EH (cell line): ENCODE measurements at places on chromosomes 11 and 22.

DNA sequence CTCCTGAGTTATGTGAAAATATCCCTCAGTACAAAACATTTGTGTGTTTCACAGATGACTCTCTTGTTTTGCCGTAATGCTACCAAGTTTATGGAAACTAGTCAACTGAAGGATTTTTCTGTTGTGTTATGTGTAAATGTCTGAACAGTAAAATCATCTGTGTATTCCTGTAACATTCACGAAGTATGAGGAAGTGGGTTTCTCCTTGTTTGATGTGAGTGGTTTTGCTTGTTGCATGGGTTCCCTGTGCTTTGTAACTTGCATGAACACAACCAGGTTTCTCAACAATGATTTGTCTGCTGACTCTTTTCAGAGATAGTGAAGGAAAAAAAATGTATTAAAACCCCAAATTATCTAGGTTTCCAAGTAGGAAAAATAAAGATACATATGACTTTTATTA lies 138.1 kb downstream of the PGR start:
- DNase-seq, result peak; percentile 12

- DNase-seq, result no peak
Measured at GRCh38 chr22:22088658-22089458, 106.3 kb upstream of the TOP3B start.

GRCh38 chr22:27311698-27312550 lies 489.6 kb downstream of the MN1 start:
- no peak for DNase-seq

DNA sequence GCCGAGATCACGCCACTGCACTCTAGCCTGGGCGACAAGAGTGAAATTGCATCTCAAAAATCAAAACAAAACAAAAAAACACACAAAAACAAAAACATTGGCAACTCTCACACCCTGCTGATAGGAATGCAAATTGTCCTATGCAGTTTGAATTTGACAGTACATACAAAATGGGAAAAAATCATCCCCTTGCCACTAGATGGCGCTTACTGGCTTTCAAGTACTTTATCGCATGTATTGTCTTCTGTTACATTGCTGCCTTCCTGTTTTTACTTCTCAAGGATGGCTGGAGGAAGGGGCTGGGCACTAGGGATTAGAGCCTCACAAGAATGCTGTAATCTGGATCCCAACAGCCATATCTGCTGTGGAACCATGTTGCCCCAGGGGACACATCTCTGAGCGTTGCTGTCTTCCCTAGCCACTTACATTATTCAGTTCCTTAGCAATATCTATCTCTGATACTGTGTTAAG lies 59.4 kb upstream of the A4GALT start:
- peak; percentile 90 for DNase-seq

GRCh38 chr11:83661491-83662350 lies 375.6 kb upstream of the CCDC90B start:
- no peak for DNase-seq

- DNase-seq, result no peak
Measured at GRCh38 chr11:30479899-30480298, 106.3 kb downstream of the MPPED2 start.

GRCh38 chr11:18321969-18322711 lies at the start of the genes GTF2H1 and HPS5:
Gene GTF2H1 (plus strand): TSS chr11:18322567. CDS start chr11:18333075, 10,508 bp downstream.
Gene HPS5 (minus strand): TSS chr11:18322140. CDS start chr11:18317858, 4,282 bp downstream.
- DNase-seq, result peak; percentile 99

GRCh38 chr11:25520459-25520858 lies 811.5 kb upstream of the ANO3 start:
- no peak for DNase-seq

- no peak for DNase-seq
Measured at GRCh38 chr11:17924713-17925112, 88.1 kb downstream of the SERGEF start.

- DNase-seq, result no peak
Measured at GRCh38 chr11:110345743-110346142, 49.3 kb upstream of the RDX start.

GRCh38 chr22:20607157-20607907 lies 99.9 kb downstream of the MED15 start:
- no peak for DNase-seq

GRCh38 chr22:19909350-19910179 lies 32.0 kb upstream of the COMT start:
- peak; percentile 80 for DNase-seq

- peak; percentile 13 for DNase-seq
Measured at GRCh38 chr22:23251445-23252093, 71.3 kb downstream of the BCR start.

GRCh38 chr11:69301455-69302401 lies 7.8 kb downstream of the MYEOV start:
- peak; percentile 96 for DNase-seq

GRCh38 chr11:13318498-13319295 lies 41.1 kb downstream of the BMAL1 start:
- no peak for DNase-seq

DNA sequence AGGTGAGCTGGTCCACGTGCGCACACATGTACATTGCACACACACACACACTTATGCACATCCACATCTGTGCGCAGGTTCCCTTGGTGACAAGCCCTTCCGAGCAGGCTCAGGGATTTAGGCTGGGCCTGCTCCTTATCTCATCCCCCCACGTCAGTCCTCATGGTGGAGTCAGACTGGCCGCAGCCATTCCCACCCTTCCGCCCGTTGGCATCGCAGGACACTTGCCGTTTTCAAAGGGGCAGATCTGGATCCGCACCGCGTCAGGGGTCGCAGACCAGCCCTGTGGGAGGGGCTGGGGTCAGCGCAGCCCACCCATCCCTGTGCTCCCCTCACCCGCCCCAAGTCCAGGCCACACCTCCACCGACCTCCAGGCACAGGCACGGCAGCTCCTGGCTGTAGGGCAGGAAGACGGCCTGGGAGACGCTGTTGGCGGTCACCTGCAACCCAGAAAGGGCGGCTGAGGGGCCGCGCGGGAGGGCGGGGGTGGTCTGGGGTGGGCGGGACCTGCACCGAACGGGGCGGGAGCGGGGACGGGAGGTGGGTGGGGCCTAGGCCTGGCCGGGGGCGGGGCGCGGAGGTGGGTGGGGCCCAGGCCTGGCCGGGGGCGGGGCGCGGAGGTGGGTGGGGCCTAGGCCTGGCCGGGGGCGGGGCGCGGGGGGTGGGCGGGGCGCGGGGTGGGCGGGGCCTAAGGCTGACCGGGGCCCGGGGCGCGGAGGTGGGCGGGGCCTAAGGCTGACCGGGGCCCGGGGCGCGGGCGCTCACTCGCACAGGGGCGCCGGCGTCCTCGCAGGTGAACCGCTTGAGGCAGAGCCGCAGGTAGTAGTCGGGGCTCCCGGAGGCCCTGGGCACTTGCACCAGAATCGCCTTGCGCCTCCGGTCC lies 13.3 kb downstream of the IL17REL start:
- no peak for DNase-seq

DNA sequence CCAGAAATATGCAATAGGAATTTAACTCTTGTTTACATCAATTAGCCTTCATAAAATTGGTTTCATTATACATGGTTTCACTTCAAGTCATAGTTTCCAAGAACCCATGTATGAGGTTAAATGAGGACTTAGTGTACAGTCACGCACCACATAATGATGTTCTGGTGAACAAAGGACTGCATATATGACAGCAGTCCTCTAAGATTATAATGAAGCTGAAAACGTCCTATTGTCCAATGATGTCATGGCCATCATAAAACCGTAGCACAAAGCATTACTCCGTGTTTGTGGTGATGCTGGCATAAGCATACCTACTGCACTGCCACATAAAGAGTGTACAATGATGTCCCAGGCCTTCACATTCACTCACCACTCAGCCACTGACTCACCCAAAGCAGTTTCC lies 31.1 kb downstream of the SMCO4 start:
- DNase-seq, result no peak

DNA sequence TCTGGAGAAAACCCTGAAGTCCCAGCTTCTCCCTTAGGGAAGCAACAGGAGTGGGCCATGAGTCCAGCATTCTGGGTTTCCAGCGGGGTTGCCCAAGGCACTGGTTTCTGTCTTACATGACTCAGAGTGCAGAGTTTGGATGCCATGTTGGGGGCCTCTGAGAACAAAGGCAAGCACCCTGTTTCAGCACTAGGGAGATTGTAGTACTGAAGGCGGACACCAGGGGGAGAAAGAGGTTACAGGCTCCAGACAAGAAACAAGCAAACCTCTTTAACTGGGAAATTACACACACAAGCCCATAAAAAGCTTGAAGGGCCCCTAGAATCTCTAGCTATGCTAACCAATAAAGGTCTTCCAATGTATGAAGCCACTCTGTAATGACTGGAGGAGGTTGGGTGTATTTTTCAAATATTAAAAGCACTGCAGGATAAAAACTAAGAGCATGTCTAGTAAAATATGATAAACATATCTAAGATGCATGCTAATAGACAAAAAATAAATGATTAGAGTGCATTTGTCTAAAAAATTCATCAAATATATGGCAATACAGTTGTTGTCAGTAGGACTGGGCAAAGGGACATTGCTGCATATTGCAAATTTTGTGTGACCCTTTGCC lies 7.1 kb downstream of the MS4A6E start:
- DNase-seq, result peak; percentile 13

DNA sequence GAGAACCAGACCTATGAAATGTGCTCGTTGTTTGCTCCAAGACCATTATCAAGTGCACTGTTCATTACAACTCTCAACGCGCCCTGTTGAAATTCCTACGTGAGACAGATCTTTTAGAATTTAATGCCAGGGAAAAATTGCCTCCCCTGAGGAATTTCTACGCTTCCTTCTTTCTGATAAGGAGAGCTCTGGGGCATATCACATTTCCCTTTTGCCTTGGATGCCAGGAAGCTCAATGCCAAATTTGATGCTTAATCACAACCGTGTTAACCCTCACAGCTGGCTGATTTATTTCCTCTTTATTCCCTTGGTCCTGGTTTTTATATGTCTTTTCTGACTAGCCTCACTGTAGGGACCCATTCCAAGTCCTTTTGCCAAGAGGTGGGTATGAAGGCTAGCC lies 109.4 kb downstream of the MICAL2 start:
- DNase-seq, result no peak

- no peak for DNase-seq
Measured at GRCh38 chr11:35496416-35496815, 29.0 kb downstream of the PAMR1 start.

DNA sequence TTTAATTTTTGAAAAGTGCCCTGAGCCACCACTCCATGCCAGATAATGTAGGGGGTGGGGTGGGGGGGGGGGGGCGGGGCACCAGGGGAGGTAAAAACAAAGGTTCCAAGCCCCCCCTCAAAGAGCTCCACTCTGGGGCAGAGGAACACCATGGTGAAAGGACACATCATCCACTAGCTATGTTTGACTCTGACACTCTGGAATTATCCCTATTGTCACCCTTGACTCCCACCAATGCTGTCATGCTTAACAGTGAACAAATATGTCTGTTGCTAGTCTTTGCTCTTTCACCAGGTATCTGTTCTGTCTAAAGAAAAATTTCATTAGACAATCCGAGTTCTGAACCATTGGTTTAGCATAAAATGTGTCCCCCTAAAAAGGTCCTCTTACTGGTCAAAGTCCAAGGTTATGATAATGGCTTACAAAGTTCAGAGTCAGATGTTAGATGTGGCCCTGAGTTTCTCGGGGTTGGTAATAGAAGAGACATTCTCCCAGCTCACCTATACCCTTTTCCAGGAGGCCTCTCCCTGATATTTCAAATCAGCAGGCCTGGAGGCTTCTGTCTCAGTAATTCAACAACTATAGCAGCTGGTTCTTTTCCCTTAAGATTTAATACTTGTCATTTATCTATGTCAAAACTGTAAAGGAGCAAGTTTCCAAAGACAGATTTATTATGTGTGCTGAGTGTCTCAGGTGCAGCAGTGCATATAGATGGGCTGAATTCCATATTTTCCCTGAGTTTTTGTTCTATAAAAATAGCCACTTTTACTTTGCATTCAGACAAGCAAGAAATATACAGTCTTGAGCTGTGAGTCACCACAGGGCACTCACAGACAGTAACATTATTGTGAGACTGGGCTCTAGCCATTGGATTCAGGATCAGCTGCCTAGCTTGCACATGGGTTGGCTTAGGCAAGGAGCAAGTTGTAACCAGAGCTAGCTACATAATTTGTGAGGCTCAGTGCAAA lies 174.1 kb downstream of the CSNK2A3 start:
- DNase-seq, result peak; percentile 81

DNA sequence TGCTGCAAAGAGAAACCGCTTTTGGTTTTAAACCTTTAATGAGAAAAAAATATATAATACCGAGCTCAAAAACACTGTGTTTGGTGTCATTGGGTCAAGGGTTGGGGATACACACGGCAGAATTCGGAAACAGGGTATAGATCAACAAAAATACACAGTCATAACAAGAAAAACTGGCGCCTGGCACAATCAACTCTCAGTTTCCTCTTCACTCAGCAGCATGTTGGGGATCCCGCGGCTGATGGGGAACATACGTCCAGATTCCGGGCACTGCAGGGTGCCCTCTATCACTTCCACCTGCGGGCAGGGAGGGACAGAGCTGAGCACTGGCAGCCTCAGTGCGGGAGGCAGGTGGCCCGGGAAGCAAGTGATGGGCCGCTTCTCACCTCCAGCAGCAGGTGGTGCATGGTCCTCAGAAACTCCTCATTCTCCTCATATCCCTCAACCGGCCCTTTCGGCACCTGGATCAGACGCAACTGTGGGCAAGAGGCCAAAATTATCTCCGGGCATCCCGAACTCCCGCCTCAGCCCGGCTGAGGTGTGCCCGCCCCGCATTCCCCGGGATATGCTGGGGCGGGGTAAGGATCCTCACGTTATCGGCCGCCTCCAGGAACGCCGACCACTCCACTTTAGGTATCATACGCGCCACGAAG lies 561 bp downstream of the TRMT112 start:
- DNase-seq, result no peak

DNA sequence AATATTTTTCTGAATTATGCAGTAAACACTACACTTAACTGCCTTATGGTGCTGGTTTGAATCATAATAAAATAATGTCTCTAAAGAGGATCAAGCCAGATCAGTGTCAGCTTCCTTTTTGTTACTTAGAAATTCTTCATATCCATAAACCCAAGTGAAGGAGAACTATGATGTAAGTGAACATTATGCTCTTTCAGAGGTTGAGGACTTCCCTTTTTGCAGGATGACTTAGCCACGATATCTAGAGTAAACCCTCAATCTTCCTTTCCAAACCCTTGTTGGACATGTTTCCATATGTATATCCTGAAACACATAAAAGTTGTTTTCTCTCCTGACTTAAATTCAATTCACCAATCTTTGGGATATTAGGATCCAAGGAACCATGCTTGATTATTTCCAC lies 19.1 kb downstream of the OR8D1 start:
- DNase-seq, result no peak

- DNase-seq, result no peak
Measured at GRCh38 chr11:88307749-88308425, 29.6 kb downstream of the CTSC start.

DNA sequence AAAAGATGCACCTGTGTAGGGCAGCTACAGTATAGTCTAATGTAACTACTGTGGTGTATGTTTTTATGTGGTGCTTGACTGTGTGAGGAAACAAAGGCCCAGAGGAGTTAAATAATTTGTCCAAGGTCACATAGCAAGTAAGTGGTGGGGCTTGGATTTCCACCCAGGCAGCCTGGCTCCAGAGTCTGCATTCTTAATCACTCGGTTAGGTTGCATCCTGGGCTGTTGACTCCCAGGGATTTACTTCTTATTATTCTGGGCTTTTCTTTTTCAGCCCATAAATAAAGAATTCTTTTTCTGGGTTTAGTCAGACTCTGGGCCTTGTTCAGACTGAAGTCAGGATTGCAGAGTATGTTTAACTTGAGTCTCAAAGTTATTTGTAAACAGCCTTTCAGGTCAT lies 82.1 kb downstream of the ARHGAP42 start:
- no peak for DNase-seq
